ENCODE measurements at places on chromosomes 4 and X.

DNA sequence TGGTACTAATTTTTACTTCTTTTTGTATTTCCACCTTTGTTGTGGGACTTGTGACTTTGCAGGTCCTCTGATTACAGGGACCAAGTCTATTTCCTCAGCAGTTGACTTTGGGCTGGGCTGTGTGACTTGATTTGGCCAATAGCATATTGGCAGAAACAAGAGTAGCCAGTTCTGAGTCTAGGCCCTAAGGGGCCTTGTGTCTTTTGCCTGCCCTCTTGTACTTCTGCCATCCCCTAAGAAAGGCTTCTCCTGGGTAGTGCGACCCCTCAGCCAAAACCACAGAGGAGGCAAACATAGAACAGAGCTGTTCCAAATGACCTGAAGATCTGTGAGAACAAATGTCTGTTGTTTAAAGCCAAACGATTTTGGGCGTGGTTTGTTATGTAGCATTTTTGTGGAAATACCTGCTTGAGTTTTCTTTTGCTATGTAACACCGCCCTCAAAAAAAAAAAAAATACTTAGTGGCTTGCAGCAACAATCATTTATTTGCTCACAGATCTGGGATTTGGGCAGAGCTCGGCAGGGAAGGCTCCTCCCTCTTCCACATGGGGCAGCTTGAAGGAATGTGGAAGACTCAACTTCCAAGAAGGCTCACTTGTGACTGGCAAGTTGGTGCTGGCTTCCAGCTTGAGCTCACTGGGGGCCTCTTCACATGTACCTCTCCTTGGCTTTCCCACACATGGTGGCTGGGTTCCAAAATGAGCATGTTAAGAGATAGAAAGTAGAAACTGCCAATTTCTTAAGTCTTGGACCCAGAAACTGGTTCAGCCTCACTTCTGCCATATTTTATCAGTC, 423.0 kb upstream of the CNKSR2 start:
- no peak for DNase-seq

DNA sequence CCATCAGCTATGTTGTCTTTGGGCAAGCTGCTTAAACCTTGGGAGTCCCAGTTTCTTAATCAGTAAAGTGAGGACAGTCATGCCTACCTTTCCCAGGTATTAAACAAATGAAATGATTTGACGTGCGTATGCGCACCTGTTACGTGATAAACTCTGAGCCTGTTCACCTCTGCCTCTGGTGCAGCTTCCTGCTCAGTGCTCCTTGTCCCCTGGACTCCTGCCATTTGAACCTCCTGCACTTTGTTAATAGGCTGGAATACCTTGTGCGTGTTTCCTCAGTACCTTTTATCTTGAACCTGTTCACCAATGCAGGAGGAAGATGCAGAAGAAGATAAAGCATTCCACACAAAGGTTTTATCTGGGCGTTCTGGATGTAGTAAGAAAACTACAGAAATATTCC, 211.9 kb downstream of the CEP135 start:
- no peak for DNase-seq

DNA sequence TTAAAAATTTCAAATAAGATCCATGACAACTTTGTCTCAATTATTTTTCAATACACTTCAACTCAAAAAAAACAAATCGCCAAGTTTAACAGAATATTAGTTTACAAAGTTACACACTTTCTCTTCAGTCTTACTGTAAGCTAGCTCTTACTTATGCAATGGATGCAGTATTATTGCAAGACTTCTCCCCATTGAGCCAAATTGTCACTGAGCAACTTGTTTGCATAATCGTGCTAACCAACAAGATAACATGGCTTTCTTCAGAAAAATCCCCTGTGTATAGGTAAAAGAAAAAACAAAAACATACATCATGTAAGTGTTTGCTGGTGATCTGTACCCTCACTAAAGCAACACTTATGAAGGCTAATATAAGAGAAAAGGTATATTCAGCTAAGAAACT, 18.9 kb downstream of the DNAJB14 start:
- no peak for DNase-seq

GRCh38 chrX:39725928-39726619, 371.7 kb downstream of the BCOR start:
- no peak for DNase-seq

DNA sequence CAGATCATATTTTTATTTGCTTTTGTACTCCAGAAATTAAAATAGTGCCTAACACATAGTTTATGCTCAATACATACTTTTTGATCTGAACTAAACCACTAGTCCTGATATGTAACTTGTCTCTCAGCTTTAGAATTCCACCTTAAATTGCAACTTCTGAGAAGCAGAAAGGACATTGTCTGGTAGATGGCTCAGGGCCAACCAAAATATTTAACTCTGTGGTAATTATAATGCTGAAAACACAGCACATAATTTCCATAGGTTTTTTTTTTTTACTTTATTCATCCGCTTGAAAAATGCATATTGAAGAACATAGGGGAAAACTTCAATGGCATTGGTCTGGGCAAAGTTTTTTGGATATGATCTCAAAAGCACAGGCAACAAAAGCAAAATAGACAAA, 59.3 kb downstream of the AREG start:
- DNase-seq, result no peak

DNA sequence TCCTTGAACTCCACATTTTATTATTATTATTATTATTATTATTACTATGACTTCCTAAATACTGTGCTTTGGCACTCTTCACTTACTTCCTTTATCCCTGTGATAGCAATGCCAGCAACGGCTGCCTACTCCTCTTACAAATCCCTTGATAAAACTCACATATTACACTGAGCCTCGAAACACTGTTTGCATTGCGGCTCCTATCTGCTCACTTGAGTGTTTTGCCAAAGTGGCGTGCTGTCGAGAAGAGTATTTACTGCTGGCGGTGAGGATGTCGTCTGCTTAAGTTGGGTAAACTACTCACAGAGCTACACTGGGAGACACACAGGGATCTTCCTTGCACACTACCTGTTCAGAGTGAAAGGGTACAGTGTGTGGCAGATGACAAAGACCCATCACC, 143.4 kb upstream of the VCX3A start:
- peak; percentile 16 for DNase-seq

All from NCI-H1436 treated with DMSO at 0.1 percent for 48 hours (cell line).